ENCODE measurements at places on chromosomes 5 and 9.
A peak's percentile ranks its signal among the peaks of the same experiment; 100 is the strongest.

DNA sequence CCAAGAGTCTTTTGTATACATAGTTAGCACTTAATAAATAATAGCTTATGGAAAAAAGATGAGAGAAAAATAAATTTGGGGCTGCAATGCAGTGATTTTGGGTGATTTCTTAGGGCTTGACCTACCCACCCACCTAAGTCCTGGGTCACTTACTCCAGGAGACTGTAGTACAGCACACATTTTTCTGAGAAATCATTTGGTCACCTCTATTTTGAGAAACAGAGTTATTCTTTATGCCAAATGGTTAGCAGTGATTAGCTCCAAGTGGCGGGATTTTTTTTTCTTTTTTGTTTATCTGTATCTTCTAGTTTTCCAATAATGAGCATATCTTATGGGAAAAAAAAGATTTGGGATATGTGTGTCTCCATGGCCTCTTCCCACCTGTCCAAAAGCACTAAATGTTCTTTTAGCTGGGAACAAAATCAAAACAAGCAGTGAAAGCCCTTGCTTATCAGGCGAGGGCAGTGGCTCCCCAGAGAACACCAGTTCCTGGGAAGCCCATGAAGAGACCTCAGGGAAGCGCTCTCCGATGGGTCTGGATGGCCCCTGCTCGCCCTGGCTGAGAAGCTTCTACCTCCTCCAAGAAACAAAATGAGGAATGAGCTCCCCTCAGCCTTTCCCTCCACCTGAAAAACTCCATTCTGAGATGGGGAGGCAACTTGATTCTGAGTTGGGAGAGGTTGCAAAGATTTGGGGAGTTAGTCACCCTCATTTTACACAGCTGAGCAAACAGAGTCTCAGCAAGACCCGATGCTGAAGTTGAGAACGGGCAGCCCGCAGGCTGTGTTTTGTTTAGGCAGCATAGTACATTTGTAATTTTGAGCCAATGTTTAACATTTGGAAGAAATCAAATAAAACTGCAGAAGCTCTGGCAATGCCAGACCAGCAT, 69.9 kb downstream of the CYFIP2 start:
- no peak for DNase-seq

DNA sequence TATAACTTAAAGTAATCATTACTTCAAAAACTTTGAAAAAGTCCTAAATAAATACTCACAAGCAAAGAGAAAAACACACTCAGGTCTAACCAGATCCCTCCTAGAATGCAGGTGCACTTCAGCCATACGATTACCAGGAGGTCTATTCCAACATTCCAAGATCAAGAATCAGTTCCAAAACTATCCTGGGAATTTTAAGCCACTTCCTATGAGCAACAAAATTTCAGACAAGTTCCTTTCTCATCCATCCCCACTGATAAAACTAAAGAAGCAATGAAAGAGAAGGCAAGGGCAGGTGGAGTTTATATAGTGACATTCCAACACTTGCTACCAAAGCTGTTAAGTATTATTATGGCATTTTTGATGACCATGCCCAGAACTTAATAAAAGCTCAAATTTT, 29.6 kb downstream of the MLLT3 start:
- no peak for DNase-seq

GRCh38 chr5:115243412-115243811, 19.3 kb downstream of the PGGT1B start:
- DNase-seq: no peak

GRCh38 chr5:52740007-52740406, 47.7 kb upstream of the ITGA1 start:
- DNase-seq: no peak

- no peak for DNase-seq
Observed at GRCh38 chr5:10387690-10388089, 34.2 kb downstream of the MARCHF6 start.

GRCh38 chr9:101427957-101428655, 7.5 kb downstream of the ALDOB start:
- no peak for DNase-seq

- no peak for DNase-seq
Observed at GRCh38 chr9:91812191-91812590, 137.8 kb downstream of the ROR2 start.

DNA sequence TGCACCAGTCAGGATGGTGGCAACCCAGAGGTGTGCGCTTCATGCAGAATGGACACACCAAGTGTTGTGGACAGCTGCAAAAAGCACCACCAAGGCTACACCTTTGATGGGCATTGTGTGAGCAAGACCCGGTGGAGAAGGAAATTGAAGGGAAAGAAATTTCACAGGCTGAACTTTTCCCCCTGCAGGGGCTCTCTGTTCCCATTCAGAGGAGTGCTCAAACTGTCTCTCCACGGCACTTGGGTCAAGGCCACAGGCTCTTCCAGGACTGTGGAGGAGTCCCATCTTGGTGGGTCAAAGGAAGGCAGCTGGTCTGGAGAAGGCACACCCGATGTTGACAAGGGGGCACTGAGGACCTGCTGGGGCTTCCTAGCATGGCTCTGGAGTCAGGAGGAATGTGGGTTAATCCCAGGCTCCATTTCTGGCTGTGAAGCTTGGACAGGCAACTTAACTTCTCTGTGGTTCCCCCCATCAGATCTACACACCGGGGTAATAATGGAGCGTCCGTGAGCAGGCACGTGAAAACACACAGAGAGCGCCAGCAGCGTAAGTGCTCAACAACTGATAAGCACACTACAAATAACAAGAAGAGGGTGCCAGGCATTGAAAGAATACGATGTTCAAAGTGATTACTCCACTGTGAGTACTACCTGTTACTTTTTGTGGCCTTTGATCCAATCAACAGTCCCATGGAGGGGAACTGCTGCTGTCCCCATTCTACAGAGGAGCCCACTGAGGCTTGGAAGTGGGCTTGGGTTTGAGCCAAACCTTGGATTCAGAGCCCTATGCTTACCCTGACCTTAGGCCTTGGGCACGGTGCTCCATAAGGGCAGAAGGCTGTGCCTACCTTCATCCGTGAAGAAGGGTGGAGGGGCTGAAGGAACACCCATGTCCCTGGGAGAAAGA, 34.2 kb upstream of the TIFAB start:
- DNase-seq: no peak

- no peak for DNase-seq
Observed at GRCh38 chr5:115456056-115456455, 88.5 kb downstream of the FEM1C start.

GRCh38 chr9:133990366-133991213, 1.5 kb downstream of the VAV2 start:
- DNase-seq: no peak

- DNase-seq: no peak
Observed at GRCh38 chr9:12863618-12864017, 88.8 kb downstream of the LURAP1L start.

DNA sequence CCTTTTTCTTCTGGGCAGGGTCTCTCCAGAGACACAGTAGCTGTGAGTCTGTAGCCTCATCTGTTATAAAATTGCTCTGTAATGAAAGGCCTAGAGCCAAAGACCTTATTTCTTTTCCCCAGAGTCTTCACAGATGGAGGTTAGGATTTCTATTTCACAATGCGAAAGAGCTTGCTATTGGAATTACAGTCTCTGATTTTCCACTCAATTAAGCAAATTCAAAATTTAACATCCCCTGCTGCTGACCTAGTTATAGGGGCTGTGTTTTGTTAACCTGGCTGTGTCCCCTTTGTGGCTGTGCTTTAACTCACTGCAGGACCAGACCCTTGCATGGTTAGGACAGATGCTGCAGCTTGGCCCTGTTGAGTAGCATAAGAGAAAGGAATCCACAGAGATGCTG, 190.3 kb upstream of the NMUR2 start:
- DNase-seq: no peak

DNA sequence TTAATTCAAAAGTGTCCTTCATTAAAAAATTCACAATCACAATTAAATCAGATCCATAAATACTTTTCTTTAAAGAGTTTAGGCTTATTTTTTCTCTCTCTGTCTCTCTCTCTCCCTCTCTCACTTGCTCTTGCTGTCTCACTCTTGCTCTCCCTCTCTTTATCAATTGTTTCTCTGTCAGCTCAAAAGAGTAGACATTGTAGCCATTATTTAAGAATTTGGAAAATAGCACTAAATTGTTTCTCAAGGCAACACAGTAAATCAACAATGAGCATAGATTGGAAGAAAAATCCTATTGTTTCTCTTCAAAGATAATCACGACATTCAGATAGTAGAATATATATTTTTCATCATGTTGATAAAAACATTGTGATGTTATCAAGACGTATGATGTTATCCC, 1114.0 kb downstream of the PTPRD start:
- no peak for DNase-seq

DNA sequence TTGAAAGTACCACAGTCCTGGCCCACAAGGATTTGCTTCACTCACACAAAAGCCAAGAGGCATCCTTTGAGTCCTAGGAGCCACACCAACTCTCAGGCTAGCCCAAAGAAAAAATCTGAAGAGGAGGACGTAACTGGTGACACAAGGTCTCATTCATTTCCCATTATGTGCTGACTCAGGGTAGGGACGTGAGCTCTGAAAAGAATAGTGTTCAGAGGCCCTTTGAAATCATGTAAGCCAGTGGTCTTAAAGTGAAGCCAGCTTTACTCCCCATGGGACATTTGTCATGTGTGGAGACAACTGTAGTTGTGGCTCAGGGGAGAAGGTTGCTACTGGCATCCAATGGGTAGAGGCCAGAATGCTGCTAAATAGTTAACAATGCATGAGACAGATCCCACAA, 332.4 kb downstream of the KCTD16 start:
- no peak for DNase-seq

DNA sequence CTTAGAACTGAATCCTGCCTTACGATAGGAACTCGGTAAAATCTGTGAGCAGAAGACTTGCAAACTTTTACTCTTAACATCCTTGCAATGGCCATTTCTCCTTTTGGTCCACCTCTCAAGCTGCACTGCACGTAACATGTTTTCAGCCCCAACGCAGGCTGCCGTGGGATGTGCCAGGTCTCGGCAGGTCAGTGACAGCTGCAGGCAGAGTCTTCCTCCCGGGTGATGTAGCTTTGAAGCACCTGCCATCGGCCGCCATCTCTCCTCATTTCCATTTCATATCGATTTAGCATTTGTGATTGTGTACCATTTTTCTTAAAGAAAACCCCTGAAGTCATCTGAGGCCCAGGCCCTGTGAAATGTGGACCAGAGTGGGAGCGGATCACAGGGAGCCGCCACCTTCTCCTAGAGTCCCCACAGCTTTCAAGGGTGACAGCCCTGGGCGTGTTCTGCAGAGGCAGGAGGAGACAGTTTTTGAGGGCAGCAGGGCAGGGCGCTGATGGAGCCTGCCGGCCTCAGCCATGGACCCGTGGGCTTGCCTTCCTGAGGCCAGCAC, 25.8 kb upstream of the LPCAT1 start:
- DNase-seq: no peak

DNA sequence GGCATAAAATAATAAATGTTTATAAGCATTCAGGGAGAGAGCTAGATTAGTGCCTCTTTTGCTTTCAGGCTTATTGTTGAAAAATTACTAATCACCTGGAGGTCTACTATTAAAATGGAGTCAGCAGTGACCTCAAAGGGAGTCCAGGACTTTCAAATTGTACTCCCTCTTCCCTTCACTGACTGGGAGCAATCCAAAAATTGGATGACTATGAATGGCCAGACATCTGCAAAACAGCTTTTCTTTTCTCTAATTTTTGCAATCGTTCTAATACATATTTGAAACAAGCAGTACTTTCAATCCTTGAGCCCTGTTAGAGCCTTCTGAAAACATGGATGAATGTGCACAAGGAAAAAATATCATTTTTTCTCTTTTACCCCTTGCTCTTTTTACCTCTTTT, 461.8 kb downstream of the TMEM232 start:
- DNase-seq: no peak

GRCh38 chr5:150660108-150660831, 781 bp upstream of the MYOZ3 start:
- no peak for DNase-seq

DNA sequence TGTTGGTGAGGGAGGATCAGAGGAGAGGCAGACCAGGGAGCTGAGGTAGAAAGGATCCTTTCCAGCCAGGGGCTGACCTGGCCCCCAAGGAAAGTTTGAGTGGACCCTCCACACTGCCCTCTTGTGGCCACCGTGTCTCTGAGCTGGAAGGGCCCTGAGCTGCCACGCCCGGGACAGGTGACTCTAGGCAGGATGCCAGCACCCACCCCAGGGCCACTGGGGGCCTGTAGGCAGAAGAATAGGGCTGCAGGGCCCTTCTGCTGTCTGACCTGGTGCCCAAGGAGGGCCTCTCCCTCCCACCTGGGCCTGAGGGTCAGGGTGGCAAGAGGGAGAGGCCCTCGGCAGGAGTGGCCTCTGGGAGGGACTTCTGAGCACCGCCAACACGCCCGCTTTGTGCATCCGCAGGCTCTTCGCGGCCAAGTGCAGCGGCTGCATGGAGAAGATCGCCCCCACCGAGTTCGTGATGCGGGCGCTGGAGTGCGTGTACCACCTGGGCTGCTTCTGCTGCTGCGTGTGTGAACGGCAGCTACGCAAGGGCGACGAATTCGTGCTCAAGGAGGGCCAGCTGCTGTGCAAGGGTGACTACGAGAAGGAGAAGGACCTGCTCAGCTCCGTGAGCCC, 76.8 kb downstream of the LMX1B start:
- DNase-seq: peak; percentile 31

GRCh38 chr9:5949103-5949699, 58.5 kb downstream of the MLANA start:
- no peak for DNase-seq

GRCh38 chr9:37920471-37921167, 16.7 kb upstream of the SLC25A51 start:
- no peak for DNase-seq

GRCh38 chr5:155394727-155395126, 381.2 kb downstream of the KIF4B start:
- no peak for DNase-seq

DNA sequence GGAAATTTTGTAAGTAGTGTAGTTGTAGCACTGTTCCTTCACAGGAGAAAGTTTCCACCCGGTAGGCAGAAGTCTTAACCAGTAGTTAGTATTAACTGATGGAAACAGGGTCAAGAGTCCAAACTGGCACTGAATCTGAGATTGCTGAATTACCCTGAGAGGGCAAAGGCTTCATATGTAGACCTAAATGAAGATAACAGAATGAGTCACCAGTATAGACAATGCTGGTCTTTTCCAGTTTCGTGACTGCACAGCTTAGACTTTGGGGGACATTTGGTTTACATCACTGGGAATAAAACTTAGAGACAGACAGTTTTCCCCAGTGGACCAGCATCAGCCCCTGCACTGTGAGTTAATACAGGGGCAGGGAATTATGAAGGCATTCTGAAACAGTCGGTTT, 60.5 kb downstream of the PCSK5 start:
- DNase-seq: no peak

GRCh38 chr9:99109522-99109921, 4.6 kb downstream of the TGFBR1 start:
- DNase-seq: no peak

GRCh38 chr5:81817980-81818379, 67.1 kb upstream of the SSBP2 start:
- DNase-seq: no peak

GRCh38 chr5:151239237-151239861, 13.6 kb upstream of the GM2A start:
- DNase-seq: no peak

DNA sequence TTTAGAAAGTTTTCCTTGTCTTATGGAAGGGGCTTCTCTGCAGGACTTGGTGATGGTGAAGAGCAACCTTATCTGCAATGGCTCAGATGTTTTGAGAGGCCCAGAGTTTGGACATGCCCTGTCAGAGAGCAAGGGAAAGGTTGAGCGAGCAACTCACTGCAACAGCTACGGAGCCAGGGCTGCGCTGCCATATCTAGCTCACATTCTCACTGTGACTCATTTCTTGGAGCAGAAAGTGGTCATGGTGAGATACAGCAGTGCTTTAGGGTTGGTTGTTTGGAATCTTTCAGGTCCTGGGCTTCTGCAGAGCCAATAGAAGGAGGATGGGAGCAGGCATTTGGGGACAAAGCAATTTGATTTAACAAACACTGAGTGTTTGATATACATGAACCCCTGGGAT, 12.3 kb downstream of the GLRA1 start:
- no peak for DNase-seq
